C1 segment of cervical spinal cord (tissue), 14 donors: ENCODE measurements at places on chromosomes 5 and 9.

GRCh38 chr5:88515881-88516819, 247.5 kb upstream of the TMEM161B start:
- no peak for DNase-seq

GRCh38 chr9:114281473-114282103, 41.3 kb upstream of the ORM1 start:
- DNase-seq, result no peak

- no peak for DNase-seq
Observed at GRCh38 chr5:1156033-1156753, 44.3 kb upstream of the SLC12A7 start.

DNA sequence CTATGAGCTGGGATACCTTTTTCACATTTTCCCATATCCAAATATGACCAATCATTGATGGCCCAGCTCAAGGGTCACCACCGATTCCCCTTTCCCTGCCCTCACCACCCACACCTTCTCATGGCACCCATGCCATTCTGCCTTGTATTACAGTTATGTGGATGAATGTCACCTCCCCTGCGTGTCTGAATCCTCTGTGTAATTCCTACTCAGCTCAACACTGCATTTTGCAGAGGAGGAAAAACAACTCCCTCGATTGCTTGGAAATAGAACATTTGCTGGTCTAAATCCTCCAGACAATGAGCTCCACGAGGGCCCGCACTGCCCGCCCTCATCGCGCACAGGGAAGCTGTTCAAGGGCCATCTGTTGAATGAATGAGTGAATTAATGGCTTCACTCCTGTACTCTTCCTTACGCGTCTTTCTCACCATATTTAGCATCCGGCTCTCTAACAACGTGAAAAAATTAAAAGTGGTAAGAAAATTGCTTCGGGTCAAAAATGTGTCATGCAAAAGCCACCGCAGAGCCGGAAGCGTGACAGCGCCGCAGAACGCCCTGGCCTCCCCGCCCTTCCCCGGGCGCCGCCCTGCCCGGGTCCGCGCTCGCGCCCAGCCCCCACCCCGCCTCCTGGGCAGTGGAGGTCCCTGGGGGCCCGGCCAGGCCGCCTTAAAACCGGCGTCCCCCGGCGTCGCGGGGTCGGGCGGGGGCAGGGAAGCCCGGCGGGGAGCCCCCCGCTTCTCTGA, 704 bp downstream of the SUSD1 start:
- DNase-seq, result no peak

- no peak for DNase-seq
Observed at GRCh38 chr5:88816195-88816594, 66.8 kb downstream of the MEF2C start.

DNA sequence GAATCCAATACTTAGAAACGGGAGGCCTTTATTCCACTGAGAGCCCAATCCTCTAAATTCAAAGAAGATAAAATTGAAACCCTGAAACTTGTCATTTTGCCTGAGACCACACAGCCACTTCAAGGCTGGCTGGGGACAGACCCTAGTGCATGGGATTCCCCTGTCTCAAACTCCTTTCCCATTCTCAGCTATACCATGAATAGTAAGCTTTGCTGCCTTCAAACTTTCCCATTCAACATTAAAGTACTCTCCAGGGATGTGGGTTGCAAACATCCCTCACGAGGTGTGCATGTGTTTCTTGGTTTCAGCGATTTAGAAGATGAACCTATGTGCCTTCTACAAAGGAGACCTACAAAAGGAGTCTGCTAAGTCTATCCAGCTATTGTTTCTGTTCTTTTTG, 64.6 kb downstream of the GABRB2 start:
- DNase-seq, result no peak

- DNase-seq, result no peak
Observed at GRCh38 chr9:79470954-79471353, 100.8 kb upstream of the TLE4 start.

DNA sequence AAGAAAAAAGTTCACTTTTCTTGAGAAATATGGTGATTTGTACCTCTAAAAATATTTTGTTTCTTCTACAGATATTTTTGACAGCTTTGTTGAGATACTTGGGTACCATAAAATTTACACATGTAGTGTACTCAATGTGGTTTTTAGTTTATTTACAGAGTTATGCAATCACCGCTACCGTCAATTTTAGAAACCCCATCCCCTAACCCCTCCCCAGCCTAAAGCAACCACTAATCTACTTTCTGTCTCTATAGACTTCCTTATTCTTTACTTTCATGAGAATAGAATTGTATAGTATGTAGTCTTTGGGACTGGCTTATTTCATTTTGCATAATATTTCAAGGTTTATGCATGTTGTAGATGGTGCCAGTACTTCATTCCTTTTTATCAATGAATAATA, 45.0 kb upstream of the TDRD7 start:
- no peak for DNase-seq

GRCh38 chr5:173191561-173191960, 43.4 kb downstream of the NKX2-5 start:
- DNase-seq, result no peak

DNA sequence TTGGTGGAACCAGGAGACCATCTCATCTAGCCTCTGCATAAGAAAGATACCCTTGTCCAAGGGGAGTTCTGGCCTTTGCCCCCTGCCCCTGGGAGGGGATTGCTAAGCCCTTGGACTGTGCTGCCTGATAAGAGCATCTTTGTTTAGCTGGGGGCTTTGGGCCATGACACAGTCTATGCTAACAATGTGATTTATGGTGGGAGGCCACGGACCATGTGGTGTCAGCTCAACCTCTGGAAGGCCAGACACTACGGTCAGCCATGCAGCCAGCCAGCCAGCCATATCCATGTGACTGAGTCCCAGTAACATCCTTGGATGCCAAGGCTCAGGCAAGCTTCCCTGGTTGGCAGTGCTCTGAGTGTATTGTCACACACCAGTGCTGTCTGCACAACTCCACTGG, 244.4 kb downstream of the FSTL4 start:
- no peak for DNase-seq

GRCh38 chr5:96377167-96377566, 55.9 kb downstream of the PCSK1 start:
- DNase-seq, result no peak
